Natural killer cell treated with Interleukin-12 subunit alpha and Interleukin-12 subunit beta and Interleukin-15 and Interleukin-18, amount 100 ng/mL, for 72 hours (primary cell): ENCODE measurements at places on chromosomes 1 and 21.

GRCh38 chr1:234573711-234574299, 36.2 kb downstream of the IRF2BP2 start:
- H3K36me3 ChIP-seq = no peaks in the 10 kb centered on the region
- DNase-seq = no peak
- H3K27me3 ChIP-seq = peaks cover 2% of the 10 kb centered on the region
- H3K4me1 ChIP-seq = no peaks in the 10 kb centered on the region

DNA sequence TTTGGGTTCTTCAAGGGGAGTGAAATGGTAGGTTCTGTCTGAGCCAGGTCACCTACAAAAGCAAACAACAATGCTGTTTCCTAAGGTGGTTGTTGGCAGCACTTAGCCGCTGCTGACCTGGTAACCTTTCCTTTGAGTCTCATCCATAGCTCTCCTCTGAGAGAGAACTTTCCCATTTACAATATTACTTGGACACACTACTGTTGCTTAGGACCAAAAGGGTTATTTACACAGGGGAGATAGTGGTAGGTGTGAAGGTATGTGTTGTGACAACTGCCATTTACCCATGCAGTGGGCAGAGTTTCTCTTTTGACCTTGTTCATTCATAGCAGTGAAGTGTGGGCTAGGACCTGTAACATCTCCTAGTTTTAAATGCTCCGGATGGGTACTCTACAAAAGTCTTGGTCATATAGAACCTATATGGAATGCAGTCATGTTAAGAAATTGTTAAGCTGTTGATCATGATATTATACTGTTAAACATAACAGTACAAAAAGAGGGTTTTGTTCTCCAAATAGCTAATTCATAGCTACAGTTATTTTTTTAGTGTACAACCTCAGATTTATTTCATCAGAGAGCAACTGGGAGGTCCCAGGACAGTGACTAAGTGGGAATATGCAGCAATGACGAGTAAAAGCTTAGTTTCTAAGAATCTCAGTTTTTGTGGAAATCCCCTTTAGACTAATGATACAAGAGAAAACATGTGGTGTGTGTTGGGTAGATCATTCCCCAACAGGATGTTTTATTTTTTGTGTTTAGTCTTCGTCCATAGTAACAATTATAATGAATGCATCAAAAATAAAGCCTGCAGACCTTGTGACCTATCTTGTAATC, 219.7 kb downstream of the NFIA start:
- H3K27me3 ChIP-seq = peaks cover 17% of the 10 kb centered on the region
- no peak for DNase-seq
- H3K4me3 ChIP-seq = peak overlapping the region; percentile 78
- peaks cover 14% of the 10 kb centered on the region for H3K36me3 ChIP-seq
- peak overlapping the region; percentile 99 for H3K27ac ChIP-seq

- H3K27me3 ChIP-seq = no peaks in the 10 kb centered on the region
- H3K4me3 ChIP-seq = no peak overlapping the region
- H3K27ac ChIP-seq = no peak overlapping the region
- peaks cover 12% of the 10 kb centered on the region for H3K4me1 ChIP-seq
Measured at GRCh38 chr1:227895828-227896685, 51.7 kb downstream of the WNT9A start.

DNA sequence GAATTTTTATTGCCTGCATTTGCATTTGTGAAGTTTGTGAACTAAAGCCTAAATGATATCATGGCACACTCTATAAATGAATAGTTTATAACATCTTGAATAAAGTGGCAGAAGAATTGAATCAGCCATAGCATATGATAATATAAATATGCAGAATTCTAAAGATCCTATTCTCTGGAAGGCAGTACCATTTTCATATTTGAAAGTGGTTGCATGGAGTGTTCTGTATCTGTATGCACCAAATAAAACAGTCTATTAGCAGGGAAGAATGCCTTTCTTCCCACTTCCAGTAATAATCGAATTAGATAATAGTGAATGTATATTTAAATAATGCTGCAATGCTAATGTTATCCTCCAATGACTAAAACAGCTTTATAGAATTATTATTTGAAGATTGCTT, 57.9 kb upstream of the TRIM67 start:
- no peak overlapping the region for H3K27ac ChIP-seq
- H3K4me3 ChIP-seq = no peak overlapping the region
- H3K27me3 ChIP-seq = peaks cover 57% of the 10 kb centered on the region
- no peak for DNase-seq
- H3K36me3 ChIP-seq = no peaks in the 10 kb centered on the region
- no peaks in the 10 kb centered on the region for H3K4me1 ChIP-seq

GRCh38 chr1:55402142-55402541, 187.0 kb upstream of the USP24 start:
- no peak overlapping the region for H3K4me3 ChIP-seq
- H3K4me1 ChIP-seq = no peaks in the 10 kb centered on the region
- no peaks in the 10 kb centered on the region for H3K36me3 ChIP-seq
- H3K27ac ChIP-seq = no peak overlapping the region
- peaks cover 37% of the 10 kb centered on the region for H3K27me3 ChIP-seq

DNA sequence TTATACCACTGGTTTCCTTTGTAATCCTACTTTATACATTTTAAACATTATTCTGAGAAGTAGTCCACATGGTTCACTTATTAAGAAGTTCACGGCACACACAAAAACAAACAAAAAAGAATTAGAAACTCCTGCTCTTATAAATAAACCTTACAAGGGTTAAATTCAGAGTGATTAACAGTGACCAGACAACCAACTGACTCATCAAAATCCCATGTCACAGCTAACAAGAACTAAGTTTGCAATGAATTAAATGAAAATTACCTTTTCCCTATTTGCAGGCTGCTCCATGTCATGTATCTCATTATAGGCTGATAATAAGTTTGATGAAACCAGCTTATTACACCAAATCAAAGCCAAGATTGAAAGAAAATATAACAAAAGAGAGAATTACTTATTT, 77.5 kb downstream of the PUM1 start:
- H3K27ac ChIP-seq = no peak overlapping the region
- H3K4me3 ChIP-seq = no peak overlapping the region
- no peak for DNase-seq
- peaks cover 17% of the 10 kb centered on the region for H3K36me3 ChIP-seq

- H3K27ac ChIP-seq = no peak overlapping the region
- no peak for DNase-seq
- H3K27me3 ChIP-seq = peaks cover 48% of the 10 kb centered on the region
- peaks cover 6% of the 10 kb centered on the region for H3K4me1 ChIP-seq
Measured at GRCh38 chr1:32885676-32886003, 651 bp upstream of the HPCA start.

DNA sequence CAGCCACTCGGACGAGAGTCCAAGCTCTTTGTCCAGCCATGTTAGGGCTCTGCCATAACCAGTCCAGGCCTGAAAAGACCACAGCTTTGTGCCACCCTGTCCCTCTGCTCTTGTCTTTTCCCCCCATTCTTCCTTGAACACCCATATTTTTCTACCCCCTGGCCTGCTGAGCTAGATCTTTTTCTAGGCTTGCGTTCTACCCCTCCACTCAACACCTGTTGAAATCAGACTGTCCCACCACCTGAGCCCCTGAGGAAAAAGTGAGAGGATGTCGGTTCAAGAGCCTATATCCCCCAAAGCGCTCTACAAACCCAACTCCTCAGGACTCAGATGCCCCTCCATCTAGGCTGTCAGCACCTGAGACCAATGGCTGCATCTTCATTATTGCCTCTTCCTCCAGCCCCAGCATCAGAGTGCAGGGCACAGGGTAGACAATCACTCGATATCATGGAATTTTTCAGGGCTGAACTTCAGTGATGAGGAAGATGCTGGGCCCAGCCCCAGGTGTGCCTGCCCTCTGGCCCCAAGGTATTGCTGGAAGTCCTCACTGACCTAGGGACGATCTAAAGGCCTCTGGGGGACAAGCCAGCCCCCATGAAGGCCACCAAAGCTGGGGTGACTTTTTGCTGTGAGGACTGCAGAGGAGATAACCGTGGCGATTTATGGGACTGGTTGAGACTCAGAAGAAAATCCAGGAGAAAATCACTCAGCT, 75.3 kb downstream of the CD247 start:
- no peak for DNase-seq
- peak overlapping the region; percentile 85 for H3K27ac ChIP-seq
- H3K27me3 ChIP-seq = no peaks in the 10 kb centered on the region
- H3K4me1 ChIP-seq = peaks cover 79% of the 10 kb centered on the region
- H3K4me3 ChIP-seq = no peak overlapping the region

DNA sequence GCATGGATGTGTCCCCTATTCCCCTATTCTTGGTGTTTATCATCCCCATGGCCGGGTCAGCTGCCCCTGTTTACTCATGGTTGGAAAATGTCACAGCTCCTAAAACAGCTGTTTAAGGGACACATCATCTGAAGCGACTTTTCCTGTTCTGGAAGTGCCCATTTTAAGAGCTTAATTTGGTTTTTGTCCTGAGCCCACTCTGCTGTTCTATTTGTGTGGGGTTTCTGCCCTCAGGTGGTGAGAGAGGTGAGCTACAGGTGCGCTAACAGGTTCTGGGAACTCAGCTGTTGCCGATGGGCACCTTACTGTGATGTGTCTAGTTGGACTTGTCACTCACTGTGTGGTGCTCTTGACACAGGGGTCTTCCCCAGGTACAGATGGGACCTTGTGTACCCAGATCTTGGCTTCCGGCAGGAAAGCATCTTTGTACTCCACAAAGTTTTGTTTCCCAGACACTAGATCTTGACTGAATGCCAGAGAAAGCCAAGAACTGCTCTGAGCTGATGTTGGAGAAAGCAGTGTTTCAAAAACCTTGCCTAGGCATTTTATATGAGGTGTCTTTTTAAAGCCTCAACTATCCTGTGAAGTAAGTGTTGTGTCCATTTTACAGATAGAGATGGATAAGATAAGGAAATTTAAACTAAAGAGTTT, 59.0 kb upstream of the CD1D start:
- peaks cover 11% of the 10 kb centered on the region for H3K4me1 ChIP-seq
- DNase-seq = no peak
- H3K4me3 ChIP-seq = no peak overlapping the region
- H3K27me3 ChIP-seq = peaks cover 43% of the 10 kb centered on the region
- H3K36me3 ChIP-seq = no peaks in the 10 kb centered on the region

GRCh38 chr1:54869173-54869851, 17.7 kb downstream of the DHCR24 start:
- H3K27me3 ChIP-seq = no peaks in the 10 kb centered on the region
- no peak for DNase-seq
- H3K4me3 ChIP-seq = no peak overlapping the region
- no peak overlapping the region for H3K27ac ChIP-seq
- peaks cover 18% of the 10 kb centered on the region for H3K36me3 ChIP-seq

GRCh38 chr1:203649551-203649998, 22.9 kb downstream of the ATP2B4 start:
- H3K4me3 ChIP-seq = peak overlapping the region; percentile 81
- H3K27ac ChIP-seq = peak overlapping the region; percentile 93
- no peaks in the 10 kb centered on the region for H3K27me3 ChIP-seq
- no peaks in the 10 kb centered on the region for H3K36me3 ChIP-seq
- DNase-seq = no peak

- peak overlapping the region; percentile 4 for H3K4me3 ChIP-seq
- H3K27ac ChIP-seq = no peak overlapping the region
- no peaks in the 10 kb centered on the region for H3K36me3 ChIP-seq
Measured at GRCh38 chr1:59674595-59674994, 140.2 kb upstream of the HOOK1 start.

GRCh38 chr1:69055194-69055593, 512.5 kb upstream of the LRRC7 start:
- H3K4me1 ChIP-seq = no peaks in the 10 kb centered on the region
- H3K27me3 ChIP-seq = no peaks in the 10 kb centered on the region
- no peaks in the 10 kb centered on the region for H3K36me3 ChIP-seq
- no peak for DNase-seq
- H3K27ac ChIP-seq = no peak overlapping the region

DNA sequence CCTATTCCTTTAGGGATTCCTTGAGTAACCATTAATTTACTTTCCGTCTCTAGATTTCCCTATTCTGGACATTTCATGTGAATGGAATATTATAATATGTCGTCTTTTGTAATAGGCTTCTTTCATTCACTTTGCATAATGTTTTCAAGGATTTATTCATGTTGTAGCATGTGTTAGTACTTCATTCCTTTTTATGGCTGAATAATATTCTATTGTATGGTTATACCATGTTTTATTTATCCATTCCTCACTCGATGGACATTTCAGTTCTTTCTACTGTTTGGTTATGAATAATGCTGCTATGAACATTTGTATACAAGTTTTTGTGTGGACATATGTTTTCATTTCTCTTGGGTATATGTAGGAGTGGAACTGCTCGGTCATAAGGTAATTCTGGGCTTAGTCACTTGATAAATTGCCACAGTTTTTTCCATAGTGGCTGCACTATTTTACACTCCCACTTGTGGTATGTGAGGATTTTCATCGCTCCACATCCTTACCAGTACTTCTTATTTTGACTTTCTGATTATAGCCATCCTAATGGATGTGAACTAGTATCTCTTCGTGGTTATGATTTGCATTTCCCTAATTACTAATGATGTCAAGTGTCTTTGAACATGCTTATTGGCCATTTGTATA, 17.7 kb downstream of the PPP2R5A start:
- DNase-seq = no peak
- H3K27ac ChIP-seq = peak overlapping the region; percentile 35
- H3K27me3 ChIP-seq = no peaks in the 10 kb centered on the region
- no peaks in the 10 kb centered on the region for H3K36me3 ChIP-seq
- H3K4me3 ChIP-seq = no peak overlapping the region

GRCh38 chr1:211259638-211260126, 516 bp downstream of the RCOR3 start:
- no peak for DNase-seq
- peak overlapping the region; percentile 99 for H3K4me3 ChIP-seq
- H3K27me3 ChIP-seq = no peaks in the 10 kb centered on the region
- H3K36me3 ChIP-seq = no peaks in the 10 kb centered on the region

DNA sequence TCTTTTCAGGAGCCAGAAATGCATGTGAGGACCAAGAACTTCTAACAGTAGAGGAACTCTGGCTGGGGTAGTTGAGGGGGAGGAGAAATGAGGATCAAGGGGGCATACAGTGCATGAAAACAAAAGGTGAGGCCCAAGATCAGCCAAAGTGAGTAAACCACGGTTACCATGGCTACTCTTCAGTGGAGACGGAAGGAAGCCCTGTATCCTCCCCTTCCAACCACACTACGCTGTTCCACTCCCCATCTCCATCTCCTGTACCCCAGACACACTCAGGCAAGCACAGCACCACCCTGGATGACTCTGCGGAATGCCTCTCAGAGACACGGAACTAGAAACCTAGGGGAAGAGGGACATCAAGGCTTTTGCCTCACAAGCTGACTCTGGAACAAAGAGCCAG, 157.6 kb upstream of the CAMK1G start:
- H3K4me3 ChIP-seq = no peak overlapping the region
- no peak overlapping the region for H3K27ac ChIP-seq
- H3K36me3 ChIP-seq = no peaks in the 10 kb centered on the region
- DNase-seq = no peak
- peaks cover 10% of the 10 kb centered on the region for H3K27me3 ChIP-seq

GRCh38 chr1:176815621-176816020, 348.9 kb downstream of the ASTN1 start:
- no peak overlapping the region for H3K27ac ChIP-seq
- no peaks in the 10 kb centered on the region for H3K4me1 ChIP-seq
- H3K36me3 ChIP-seq = no peaks in the 10 kb centered on the region
- H3K4me3 ChIP-seq = no peak overlapping the region
- no peaks in the 10 kb centered on the region for H3K27me3 ChIP-seq

GRCh38 chr1:153238527-153238926, 21.0 kb upstream of the LORICRIN start:
- H3K4me1 ChIP-seq = no peaks in the 10 kb centered on the region
- H3K4me3 ChIP-seq = no peak overlapping the region
- DNase-seq = no peak
- peaks cover 19% of the 10 kb centered on the region for H3K27me3 ChIP-seq
- H3K27ac ChIP-seq = no peak overlapping the region

- DNase-seq = no peak
- no peak overlapping the region for H3K27ac ChIP-seq
Measured at GRCh38 chr1:159957824-159958268, 3.8 kb upstream of the SLAMF9 start.
